Cerebellar nuclear complex (tissue), 1 donor: ENCODE measurements at places on chromosomes 4 and X.

DNA sequence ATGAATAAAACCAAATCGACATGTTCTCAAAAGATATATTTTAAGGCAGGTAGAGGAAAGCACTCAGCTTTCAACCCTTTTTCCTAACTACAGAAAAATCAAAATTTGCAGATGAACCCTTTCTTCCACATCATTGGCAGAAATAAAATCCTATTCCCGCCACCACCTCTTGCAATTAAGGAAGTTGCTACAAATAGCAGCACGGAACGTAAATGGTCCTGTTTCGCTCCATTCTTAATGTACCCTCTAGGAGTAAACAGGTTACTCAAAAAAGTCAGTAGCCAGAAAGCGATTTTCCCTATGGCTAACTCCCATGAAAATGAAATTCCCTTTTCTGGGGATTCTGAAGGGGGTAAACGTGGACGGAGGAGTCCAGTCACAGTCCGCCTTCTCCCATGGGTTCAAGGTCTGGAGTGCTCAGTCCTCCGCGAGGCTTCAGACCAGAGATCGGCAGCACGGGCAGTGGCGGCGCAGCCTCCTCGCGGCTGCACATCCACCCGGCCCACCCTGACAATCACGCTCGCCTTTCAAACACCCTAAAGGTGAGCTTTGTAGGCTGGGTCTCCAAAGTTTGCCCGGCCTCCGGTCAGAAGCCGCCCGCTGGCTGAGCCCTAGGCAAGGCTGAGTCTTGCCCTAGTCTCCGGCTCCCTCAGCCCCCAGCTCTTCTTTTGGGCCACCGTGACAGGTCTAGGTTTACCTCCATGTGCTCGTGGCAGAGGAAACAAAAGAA is 1.8 kb downstream of the ATP11C start:
- DNase-seq, result no peak

DNA sequence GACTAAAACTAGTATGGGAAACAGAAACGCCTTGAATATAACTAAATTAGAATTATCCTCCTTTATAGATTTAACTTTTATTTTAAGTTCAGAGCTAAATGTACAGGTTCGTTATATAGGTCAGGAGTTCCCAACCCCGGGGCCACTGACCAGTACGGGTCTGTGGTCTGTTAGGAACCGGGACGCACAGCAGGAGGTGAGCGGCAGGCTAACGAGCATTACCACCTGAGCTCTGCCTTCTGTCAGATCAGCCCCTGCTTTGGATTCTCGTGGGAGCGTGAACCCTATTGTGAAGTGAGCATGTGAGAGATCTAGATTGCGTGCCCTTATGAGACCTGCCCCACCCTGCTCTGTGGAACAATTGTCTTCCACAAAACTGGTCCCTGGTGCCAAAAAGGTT is 51.0 kb downstream of the FAT4 start:
- no peak for DNase-seq

GRCh38 chr4:62588671-62589070 is 1388.5 kb downstream of the ADGRL3 start:
- no peak for DNase-seq

DNA sequence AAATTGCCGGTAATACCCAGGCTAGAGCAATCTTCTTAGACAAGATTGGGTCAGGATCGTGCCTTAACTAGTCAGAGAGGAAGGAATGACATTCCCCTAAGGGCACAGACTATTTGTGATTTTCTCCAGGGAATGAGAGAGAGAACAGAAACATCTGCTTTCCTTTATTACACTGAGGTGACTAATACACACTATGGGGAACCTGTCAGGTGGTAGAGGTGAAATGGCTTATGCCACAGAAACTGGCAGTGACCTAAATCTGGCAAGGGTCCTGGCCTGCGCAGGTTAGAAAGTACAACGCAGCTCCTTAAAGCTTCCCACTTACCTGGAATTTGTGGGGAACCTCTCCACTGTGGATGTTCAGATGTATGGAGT is 16.6 kb upstream of the HPGD start:
- DNase-seq, result no peak

GRCh38 chrX:64580035-64580434 is 184.8 kb upstream of the MTMR8 start:
- DNase-seq, result no peak

DNA sequence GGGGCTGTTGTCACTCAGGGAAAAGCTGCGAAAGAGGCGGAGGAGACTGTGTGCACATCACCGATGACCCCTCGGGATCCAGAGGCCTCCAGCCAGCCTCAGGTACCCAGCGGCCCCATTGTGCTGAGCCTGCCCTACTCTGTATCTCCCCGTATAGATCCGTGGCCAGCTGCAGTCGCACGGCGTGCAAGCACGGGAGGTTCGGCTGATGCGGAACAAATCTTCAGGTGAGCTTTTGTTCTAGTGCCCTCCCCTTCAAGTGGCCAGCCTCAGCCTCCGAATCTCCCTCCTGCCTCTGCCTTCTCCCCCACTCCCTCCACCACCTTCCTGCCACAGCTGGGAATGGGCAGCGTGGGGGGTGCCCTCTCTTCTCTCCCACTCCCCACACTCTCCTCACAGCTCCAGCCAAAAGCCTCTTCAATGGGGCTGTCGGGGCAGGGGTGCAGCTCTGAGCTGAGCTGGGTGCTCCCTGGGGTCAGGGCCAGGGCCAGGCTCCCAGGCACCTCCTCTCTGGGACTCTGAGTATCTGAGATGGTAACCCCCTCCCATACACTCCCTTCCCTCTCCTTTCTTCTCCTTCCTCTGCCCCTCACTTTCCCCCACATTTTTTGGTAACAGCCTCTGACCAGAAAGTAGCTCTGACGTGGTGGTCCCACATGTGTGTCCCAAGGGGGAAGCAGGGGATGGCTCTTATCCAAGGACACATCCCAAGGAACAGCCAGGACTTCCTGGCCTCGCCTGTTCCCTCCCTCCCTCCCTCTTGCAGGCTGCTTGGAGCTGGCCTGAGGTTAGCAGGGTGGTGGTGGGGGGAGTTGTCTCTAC is 20.4 kb upstream of the UBA1 start:
- DNase-seq, result no peak

DNA sequence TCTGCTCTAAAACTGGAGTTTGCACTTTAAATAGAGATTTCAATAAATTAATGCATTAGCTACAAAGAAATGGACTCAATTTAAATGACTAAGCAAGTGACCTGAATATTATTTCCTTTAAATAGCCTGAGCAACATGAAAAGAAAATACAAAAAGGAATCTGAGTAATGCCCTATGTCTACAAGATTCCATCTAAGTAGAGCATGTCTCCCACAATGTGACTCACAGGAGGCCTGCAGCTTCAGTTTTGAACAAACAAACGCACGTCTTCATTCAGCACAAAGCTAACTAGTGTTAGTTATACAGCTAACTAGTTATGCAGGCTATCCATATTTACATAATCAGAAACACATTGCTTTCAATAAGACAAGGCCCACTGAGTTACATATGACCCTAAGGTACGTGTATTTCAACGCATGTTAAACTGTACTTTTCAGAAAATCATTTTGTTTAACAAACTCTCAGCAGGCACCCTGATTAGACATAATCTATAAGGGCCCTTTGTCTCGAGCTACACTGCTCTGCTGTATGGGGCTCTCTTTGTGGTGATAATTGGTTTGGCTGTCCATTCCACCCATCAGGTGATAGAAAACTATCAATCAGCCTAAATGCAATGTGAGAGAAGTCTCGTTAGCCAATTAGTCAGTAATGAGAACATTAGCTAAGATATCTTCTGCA is 116.5 kb downstream of the MAML3 start:
- no peak for DNase-seq

DNA sequence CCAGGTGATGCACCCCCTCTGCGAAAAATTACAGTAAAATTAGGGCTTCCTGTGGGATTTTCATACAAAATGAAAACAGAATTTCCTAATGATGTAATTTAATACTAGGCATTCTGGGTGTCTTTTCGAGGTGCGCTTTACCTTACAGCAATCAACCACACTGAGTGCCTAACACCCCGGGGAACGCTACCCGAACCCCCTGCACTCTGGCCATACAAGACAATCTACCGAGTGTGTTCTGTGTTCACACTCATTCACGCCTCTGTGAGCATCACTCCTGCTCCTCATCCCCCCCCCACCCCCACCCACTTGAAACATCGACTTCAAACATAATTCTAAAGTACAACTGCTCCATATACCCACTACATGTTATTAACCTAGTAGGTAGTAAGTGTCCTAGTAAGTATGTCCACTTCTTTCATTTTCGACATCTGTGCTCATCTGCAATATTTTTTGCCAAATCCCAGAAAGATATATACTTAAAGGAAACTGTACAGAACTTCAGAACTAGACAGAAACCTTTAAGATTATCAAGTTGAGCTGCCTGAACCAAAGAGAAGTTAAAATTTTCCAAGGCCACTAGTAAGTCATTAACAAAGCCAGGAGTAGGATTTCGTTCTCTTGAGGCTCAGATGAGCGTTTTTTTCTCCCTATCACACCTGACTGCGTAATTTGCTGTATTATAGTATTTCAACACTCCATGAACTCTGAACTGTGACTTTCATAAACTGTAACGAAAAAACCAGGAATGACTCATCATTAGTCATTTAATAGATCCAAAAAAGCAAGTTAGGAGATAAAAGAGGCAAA is 80.0 kb downstream of the FAT1 start:
- no peak for DNase-seq

- no peak for DNase-seq
These were observed 49.6 kb downstream of the RRAGB start for GRCh38 chrX:55767100-55767499.

- DNase-seq, result no peak
These were observed 23.4 kb upstream of the GLRB start for GRCh38 chr4:157052429-157053040.

- no peak for DNase-seq
These were observed 386.1 kb upstream of the CNKSR2 start for GRCh38 chrX:20988118-20988517.

DNA sequence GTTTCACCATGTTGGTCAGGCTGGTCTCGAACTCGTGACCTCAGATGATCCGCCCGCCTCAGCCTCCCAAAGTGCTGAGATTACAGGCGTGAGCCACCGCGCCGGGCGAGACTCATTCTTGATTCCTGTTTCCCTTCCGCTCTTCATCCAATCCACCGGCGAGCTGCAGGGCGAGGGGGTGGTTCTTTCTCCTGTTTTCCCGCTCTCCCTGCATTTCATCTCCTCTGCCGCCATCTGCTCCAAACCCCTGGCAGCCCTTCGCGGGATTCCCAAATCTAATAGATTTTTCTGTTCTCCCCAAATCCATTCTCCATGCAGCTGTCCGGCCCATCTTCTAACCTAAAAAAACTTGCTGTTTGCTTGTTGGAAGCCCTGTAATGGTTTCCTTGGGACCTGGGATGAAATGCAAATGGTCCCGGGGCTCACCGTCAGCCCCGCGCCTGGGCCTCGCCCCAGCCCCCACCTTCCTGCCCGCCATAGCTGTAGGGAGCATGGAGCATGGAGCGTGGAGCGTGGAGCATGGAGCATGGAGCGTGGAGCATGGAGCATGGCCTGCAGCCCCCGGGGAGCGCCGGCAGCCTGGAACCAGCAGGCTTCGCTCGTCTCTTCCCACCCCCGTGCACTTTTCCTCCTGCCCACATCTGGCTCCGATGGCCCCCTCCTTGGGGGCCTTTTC is 1.1 kb downstream of the ZFP42 start:
- DNase-seq, result no peak

GRCh38 chr4:176841711-176842112 is 49.0 kb upstream of the VEGFC start:
- no peak for DNase-seq

- no peak for DNase-seq
These were observed 79.9 kb downstream of the CHST7 start for GRCh38 chrX:46653482-46653881.

- DNase-seq, result no peak
These were observed 625.4 kb upstream of the GALNT7 start for GRCh38 chr4:172543249-172543648.

DNA sequence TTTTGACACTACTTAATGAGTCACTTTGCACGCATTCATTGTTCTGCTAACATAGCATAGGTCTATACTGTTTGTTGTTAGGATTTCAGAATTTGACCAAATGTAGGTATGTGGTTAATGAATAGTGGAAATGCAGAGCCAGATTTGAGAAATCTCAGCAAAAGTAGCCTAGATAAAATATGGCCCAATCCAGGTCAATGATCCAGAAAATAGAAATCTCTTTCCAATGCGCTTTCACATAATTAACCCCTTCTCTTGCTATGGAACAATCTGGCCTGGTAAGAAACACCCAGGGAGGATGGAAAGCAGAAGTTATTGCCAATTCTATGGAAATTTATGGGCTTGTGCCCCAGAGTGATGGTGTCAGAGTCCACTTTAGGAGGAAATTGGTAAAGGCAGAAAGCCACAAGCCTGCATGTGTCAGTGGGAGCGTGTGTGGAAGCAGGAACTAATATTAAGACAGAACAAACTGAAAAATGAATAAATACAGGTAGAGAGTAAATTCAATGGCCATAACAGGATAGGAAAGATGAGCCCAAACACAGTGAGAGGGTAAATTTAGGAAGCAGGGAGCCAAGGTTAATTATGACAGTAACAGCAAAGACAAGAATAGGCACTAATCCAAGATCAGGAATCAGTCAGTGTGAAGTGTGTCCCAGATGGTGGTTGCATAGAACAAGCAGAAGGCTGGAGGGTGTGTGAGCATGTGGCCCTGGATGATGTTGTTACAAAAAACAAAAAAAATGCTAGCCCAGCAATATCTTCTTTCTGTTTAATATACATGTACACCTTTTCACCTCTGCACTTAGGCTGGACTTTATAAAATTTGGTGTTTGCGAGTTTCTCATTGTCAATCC is 102.9 kb downstream of the SYTL5 start:
- DNase-seq, result no peak

GRCh38 chr4:37397505-37397904 is 153.0 kb downstream of the NWD2 start:
- DNase-seq, result no peak

- no peak for DNase-seq
These were observed 164.3 kb downstream of the RAPGEF2 start for GRCh38 chr4:159266981-159267868.

- DNase-seq, result no peak
These were observed 12.3 kb downstream of the PDGFC start for GRCh38 chr4:156959298-156959702.

GRCh38 chrX:21975812-21976211 is 35.3 kb downstream of the SMS start:
- no peak for DNase-seq

- no peak for DNase-seq
These were observed 1699.2 kb upstream of the IGFBP7 start for GRCh38 chr4:58809366-58809765.

DNA sequence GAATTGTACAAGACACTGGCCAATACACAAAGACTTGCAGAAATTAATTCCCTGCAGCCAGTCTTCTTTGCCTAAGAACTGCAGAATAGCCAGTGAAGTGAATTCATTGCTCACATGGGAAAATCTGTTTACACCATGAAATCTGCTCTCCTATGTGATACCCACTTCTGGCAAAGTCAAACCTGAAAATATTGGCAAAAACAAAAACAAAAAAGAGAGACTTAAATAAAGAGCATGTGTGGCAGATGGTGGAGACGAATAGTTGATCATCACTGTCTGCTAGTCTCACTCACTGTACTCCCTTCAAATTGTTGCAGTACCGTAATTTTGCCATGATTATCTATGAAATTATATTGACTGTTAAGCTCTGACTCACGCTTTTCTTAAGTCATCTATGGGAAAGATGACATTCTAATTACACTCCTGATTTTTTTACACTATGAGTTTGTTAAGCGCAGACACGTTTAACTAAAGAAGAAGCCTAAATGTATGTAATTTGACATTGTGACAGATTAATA is 406.8 kb downstream of the PCDH7 start:
- no peak for DNase-seq
